ENCODE measurements at places on chromosomes 4 and X.

- no peak for DNase-seq
Observed at GRCh38 chr4:152962150-152962549, 26.0 kb downstream of the FHDC1 start.

DNA sequence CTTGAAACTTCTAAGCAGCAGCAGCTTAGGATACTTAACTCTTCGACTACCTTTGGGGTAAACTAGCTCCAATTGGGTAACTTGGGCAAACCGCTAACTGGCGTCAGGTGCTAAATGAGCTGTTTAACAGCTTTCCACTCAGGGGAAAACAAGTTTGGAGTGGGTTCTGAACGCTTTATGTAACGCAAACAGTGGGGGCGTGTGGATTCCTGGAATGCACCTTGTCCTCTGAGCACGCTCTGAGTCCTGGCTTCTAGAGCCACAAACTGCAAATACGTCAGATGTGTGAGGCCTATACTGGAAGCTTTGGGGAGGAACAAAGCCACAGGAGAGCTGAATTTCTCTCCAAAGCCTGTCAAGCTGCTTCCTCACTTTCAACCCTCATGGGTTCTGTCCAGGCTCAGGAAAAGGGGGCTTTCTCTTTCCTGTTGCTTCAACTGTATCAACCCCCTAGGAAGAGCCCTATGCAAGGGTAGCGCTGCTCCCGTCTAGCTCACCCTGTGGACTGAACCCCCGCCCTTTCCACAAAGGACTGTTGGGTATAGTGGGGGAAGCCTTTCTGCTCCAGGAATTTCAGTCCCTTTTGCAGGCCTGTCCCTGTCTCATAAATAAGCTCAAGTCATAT is 4.5 kb upstream of the WDR1 start:
- DNase-seq = no peak

DNA sequence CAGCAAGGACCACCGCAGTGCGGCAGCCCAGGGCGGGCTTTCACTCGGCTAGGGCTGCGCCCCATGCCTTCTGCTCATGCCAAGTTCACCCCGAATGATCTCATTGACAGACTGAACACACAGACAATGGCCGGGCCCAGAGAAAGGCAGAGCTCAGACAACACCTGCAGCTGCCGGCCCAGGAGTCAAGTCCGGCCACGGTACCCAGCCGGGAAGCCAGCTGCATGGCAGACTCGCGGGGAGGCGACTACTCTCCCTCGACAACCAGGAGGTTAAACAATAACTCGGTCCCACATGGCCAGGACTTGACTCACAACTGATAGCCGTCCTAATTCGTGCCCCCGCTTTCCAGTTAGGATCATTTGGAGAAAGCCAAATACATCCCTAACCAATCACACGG is 50.4 kb downstream of the ABLIM2 start:
- DNase-seq = no peak

DNA sequence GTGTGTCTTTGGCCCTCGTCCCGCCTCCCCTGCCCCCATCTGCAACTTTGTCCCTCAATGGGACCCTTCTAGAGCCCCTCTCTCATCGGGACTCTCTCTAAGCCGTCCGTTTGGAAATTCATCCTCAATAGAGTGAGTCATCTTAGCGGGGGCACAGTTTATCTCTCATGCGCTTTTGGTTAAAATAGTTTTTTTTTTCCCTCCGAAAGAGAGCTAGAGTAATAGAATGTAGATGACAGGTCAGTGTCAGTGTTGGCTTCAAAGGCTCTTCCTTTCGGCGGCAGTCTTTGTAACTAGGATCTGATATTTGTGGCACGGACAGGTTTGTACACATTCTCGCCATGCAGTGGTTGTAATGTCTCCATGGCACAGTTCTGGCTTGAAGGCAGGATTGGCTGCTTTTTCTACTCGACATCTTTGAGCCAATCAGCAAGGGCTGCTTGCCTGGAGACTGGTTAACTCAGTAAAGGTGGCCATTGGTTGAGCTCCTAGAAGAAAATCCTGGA is 989 bp downstream of the N4BP2 start:
- DNase-seq = peak; percentile 76

GRCh38 chr4:12050357-12050756 is 621.7 kb upstream of the HS3ST1 start:
- no peak for DNase-seq

DNA sequence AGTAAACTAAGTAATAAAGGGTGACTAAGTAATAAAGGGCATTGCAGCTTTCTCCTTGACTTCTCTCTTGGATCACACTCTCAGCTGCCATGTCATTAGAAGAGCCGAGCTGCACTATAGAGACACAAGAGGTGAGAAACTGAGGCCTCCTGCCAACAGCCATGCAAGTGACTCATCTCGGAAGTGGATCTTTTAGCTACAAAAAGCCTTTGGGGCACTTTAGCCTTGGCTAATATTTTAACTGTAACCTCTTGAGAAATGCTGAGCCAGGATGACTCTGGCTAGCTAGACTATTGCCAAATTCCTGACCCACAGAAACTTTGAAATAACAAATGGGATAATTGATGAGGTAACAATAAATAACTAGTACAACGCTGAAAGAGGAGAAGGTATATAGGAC is 1.5 kb upstream of the NEIL3 start:
- DNase-seq = no peak

DNA sequence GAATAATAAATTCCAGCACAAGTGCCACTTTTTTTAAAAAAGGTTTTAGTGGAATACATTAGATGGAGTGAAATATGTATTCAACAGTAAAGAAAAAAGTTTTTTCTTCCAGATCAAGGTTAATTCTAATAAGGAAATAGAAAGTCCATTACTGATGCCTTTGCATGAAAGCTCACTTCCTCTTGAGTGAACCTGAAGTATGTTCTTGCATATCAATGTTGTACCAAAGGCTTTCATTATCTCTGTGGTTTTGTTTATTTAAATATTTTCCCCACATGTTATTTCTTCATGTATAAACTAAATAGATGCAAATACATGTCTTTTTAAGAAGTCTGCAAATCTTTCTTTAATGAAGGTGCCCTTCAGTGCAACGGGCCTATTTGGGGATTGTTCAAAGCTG is 307.9 kb downstream of the C4orf33 start:
- DNase-seq = no peak

GRCh38 chr4:52714597-52715254 is 36.5 kb downstream of the ERVMER34-1 start:
- DNase-seq = no peak

GRCh38 chr4:159048166-159048886 is 54.6 kb upstream of the RAPGEF2 start:
- DNase-seq = peak; percentile 55

- no peak for DNase-seq
Observed at GRCh38 chr4:151098979-151099228, 524 bp upstream of the RPS3A start.

DNA sequence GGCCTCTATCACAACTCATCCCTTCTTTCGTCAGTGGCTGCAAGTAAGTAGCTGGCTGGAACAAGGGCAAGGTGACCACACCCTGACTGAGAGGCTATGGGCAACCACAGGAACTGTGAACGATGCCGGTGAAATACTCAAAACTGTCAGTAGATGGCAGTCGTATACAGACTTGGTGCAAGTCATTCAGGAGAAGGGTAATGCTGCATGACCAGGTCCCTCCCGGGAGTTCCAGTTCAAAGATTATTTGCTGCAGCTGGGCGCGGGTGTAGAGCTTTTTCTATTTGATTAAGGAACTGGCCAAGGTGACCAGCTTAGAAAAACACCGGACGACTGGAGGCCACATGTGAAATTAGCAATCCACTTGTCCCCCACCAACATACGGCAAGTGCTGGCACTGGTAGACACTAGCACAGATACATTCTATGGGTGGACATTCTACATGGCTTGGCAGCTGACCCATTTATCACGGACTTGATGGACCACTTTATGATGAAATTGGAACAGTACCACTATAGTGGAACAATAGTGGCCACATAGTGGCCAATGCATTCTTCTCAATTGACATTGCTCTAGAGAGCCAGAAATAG is 726.6 kb downstream of the TRAM1L1 start:
- DNase-seq = peak; percentile 60

DNA sequence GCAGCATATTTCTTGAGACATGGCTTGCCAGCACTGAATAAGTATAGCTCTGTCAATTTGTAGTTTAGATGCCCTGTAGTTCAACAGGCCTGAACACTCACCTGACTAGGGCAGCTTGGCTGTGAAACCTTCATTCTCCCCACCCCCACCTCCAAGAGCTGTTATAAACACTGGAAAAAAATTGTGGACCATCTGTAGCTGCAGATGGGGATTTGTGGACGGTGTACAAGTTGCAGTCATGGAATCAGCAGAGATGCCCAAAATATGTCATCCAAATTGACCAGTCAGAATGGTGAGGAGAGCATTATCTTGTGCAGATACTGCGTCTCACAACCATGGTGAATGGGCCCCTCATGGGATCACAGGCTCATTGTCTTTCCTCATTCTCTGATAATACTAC is 76.2 kb upstream of the PAQR3 start:
- no peak for DNase-seq
